ENCODE measurements at places on chromosomes 6 and 20. TPM values are rescaled to one million over a fixed set of nuclear protein-coding genes. Genes with fewer than 3 reads are reported as not detected.

Gene KIF16B
- total RNA-seq: 7.0 TPM

Gene TCP11
- total RNA-seq: not detected

Gene COL19A1
- not detected for total RNA-seq

Gene ZNF391
- total RNA-seq: 1.6 TPM

Gene CST7
- not detected for total RNA-seq

Gene OR2H2
- total RNA-seq: not detected

Gene FHL5
- total RNA-seq: not detected

Gene OR2J3
- under 0.01 TPM for total RNA-seq

Gene CCN5
- not detected for total RNA-seq

Gene SRMS
- not detected for total RNA-seq

Gene C20orf204
- total RNA-seq: 3.9 TPM

Gene AGER
- not detected for total RNA-seq

Gene FAM184A
- 0.33 TPM for total RNA-seq

Gene NKX2-4
- not detected for total RNA-seq

Gene TTK
- total RNA-seq: 9.5 TPM

Gene RGS17
- 3.4 TPM for total RNA-seq

Gene C6orf52
- total RNA-seq: not detected

Gene ENPP4
- 8.0 TPM for total RNA-seq

Gene RRAGD
- total RNA-seq: 0.76 TPM
